Stimulated activated CD4-positive, alpha-beta T cell treated with anti-CD3 and anti-CD28 coated beads, TNF-alpha, amount 100 ng/mL, for 48 hours (primary cell): ENCODE measurements at places on chromosomes 6 and 20.

DNA sequence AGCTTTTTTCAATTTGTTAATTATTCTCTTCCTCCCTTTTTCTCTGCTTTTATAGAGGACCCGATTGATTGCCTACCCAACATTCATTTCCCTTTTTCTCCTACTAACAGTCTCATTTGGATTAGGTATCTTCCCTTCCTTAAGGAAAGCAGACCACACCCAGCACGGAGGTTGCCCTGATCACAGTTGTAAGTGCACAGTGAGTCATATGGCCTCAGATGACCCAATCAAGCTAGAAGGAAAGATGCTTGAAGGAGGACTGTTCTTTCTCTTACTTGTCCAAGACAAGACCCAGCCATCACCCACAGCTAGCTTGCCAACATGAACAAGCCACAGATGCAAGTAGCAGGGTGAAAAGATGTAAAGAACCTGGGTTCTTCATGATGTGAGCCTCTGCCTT, 518.6 kb downstream of the PKHD1 start:
- no peak for DNase-seq

DNA sequence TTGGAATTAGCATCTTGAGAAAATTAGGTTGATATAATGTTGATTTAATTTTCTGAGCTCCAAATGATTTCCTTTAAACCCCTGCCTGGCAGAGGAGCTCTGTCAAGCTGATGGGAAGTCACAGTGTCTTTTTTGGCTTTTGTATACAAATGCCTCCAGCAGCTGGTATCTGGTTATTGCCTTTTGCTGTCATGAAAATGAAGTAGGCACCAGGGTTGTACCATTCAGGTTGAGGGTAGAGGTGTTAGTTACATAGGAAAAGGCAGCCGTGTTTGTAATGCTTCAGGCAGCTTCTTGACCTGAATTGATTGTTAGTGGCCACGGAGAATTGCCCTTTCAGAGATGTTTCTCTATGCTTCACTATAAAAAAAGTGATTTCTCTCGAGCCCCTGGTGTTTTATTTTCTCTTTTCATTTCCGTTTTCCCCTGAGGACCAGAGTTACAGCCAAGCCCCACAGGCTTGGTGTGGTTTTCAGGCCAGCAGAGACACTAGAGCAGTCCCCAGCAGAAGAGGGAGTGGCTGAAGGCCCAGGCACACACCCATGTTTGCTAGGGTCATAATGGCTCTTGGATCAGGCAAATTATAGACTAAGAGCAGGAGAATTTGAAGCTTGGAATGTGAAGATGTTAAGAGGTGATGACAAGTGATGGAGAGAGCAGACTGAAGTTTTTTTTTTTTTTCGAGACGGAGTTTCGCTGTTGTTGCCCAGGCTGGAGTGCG, 21.6 kb downstream of the CMTR1 start:
- no peak for DNase-seq

DNA sequence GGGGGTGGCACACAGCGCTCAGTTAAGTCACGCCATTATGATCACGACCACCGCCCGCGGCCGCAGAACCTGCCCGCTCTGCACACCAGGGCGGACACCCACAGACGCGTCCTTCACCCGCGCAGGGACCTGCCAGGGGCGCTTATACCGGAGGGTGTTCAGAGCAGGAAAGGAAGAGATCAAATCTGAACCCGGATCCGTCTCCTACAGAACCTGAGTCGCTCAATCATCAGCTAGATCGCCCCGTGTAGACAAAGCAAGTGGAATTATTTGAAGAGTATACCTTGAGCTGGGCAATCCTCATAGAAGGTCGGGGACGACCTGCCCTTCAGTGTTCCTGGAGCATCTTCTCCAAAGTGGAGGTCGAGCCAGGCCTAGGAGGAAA, 14.4 kb upstream of the ZNF217 start:
- no peak for DNase-seq

DNA sequence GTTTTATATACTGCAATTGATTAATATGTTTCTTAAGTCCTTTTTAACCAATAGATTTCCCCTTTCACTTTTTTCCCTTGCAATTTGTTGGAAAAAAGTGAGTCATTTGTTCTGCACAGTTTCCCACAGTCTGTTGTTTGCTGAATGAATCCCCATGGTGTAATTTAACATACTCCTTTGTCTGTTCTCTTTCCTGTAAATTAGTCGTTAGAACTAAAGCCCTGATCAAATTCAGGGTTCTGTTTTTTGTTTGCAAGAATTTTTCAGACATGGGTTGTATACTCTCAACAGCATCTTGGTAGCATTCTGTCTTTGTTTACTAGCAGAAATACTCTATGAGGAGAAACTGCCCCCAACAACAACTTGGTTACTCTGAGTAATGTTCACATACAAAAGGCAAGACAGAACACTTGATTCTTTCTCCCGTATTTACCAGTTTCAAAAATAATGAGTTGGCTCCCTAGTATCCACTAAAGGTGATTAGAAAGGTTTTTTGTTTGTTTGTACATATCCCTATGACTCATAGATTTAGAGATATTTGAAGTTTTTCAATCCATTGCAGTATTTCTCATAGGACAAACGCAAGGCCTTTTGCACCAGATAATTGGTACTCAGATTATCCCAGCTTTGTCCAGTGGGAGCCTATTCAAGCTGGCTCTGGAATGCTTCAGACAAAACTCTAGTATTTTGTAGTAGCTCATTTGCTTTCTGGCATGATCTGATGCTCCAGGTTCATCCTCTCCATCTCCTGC, 16.5 kb downstream of the BLOC1S5 start:
- DNase-seq = no peak

DNA sequence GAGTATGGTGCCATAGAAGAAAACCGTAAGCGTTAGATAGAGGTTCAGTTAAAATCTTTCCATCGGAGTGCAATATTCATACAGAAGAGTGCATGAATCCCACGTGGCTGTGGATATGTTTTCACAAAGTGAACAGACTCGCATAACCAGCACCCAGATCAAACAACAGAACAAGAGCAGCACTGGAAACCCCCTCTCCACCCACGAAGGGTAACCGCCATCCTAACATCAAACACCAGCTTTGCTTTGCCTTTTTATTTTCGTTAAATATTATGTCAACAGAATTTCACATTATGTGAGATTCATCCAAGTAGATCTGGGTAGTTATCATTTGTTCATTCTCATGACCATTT, 4.7 kb downstream of the GTSF1L start:
- peak; percentile 19 for DNase-seq

DNA sequence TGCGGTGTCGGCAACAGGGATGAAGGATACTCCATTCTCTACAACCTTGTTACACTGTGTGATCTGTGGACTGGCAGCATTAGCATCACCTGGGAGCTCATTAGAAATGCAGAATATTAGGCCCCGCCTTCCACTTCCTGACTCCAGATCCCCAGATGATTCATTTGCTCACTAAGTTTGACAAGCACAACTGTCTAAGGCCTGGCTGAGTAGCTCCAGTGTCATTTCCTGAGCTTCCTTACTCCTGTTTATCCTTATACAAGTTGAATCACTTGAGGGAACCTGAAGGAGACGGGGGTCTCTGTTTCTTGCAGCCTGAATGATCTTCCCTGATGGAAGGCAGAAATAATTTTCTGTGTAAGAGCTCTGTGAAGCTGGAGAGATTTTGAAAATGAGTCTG, 32.7 kb upstream of the PROKR2 start:
- DNase-seq = no peak

DNA sequence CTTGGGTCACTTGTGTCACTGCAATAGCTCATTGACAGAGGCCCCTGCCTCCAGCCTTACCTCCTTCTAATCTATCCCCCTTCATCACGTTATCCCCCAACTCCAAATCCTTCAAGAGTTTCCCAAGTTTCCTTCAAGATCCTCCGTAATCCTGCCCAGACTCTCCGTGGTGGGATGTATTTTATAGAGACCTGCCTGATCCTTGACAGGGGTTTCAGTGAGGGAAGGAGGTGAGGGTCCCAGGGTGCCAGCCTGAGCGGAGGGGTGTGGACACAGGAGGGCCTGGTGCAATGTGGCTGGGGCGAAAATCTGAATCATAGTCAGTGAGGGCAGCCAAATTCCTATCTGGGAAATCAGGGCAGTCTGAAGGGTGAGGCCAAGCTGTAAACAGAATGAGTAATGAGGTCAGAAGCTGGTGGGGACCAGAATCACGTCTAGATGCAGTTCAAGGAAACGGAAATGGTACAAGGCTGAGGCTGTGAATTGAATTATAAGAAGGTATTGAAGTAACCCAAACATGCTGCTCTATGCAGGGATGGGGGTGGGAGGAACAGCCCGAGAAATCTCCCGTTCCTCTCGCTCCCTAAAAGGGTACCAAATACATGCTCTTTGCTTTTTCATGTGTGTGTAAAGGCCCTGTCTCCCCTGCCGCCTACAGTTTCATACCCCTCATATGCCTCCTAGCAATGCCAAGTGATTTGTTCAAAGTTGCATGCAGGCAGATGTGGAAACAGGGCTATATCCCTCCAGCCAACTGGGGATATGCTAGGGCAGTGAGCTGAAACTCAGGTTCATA, 35.4 kb upstream of the PIM1 start:
- no peak for DNase-seq

DNA sequence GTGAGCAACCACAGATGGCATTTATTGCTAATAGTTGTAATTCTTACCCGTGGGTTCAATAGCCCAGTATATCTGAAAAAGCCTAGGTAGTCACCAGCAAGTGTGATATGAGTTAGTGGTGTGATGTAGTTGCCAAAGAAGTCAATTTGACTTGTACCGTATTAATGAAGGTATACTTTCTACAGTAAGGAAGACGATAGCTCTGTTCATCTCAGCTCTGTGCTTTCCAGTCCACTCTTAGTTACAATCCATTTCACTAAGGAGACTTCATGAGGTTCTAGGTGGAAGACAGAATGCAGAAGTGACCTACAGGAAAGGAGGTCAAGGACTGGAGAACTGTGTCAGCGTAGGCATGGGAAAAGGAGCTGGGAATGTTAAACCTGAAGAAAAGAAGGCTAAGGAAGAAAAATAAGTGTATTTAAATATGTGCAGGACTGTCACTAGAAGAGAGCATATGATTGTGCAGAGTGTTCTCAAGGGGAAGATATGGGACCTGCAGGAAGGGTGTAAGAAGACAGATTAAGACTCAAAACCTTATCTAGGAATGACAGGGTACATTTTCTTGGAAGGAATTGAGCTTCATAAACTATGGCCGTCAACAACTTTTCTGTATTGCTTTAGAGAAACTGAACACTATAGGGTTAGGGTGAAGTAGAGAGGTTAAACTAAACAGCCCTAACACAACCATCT, 116.9 kb upstream of the SCGN start:
- no peak for DNase-seq

DNA sequence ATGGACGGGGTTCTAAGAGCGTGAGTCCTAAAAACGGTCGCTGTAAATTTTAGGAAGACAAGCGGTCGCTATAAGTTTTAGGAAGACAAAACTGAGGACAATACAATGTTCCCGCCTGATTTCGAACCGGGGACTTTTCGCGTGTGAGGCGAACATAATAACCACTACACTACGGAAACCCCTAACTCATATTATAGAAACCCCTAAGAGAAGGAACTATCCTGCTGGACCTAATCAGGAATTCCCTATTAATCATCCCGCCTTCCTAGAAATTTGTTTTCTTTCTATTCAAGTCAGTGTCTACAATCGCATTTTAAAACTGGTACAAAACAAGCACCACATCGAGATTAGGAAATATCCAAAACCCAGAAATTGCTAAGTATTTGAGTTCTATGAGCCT, 183.8 kb downstream of the OR2B2 start:
- DNase-seq = no peak

DNA sequence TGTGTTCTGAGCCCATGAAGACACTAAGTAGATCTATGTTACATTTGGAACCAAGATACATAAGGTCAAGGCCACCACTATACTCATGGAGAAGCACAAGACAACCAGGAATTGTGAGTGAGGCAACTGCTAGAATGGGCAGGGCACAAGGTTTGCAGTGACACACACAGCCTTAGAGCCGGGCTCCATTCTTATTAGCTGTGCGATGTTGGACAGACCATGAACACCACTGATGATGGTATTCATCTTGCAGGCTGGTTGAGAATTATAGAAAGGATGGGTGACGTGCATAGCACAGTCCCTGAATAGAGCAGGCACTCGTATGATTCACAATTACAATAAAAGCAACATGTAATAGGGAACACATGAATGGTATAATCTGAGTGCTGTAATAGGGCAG, 172.4 kb downstream of the GJA10 start:
- DNase-seq = no peak

- DNase-seq = no peak
These were observed 7.0 kb downstream of the UNC93A start for GRCh38 chr6:167298127-167298526.

- no peak for DNase-seq
These were observed 25.2 kb downstream of the TNFAIP3 start for GRCh38 chr6:137892271-137892708.

DNA sequence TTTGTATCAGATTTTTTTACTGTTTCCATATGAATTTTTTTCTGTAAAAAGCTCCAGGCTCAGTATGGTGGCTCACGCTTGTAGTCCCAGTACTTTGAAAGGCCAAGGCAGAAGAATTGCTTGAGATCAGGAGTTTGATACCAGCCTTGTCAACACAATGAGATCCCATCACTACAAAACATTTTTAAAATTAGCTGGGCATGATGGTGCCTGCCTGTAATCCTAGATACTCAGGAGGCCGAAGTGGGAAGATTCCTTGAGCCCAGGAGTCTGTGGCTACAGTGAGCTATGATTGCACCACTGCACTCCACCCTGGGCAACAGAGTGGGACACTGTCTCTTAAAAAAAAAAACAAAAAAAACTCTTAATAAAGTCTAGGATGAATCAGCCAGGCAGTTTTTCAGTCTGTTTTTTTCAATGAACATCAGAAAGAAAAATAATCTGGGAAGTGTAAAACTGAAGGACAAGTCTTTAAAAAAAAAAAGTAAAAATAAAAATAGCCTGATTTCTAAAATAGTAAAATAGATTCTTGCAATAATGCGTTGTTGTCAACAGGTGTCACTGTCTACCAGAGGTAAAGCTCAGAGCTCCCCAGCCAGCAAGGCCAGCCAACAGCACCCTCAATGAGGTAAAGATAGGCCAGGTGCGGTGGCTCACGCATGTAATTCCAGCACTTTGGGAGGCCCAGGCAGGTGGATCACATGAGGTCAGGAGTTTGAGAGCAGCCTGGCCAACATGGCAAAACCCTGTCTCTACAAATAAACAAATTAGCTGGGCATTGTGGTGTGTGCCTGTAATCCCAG, 9.3 kb upstream of the ATG5 start:
- DNase-seq = no peak

DNA sequence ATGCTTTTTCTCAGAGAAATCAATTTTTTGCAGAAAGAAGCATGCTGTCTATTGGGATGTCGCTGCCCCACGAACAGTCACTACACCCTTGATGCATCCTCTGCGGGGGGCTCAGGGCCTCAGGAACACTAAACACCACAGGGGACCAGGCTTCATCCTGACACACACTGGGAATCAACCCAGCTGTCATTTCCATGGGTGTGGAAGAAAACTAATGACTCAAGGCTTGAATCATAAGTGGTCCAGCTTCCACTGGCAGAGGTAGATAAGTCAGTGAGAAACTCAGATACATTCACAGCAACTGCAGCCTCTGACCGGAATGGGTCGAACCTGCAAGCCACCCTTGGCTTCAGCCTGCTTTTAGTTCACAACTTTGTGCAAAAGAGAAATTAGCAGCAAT, 81.3 kb upstream of the SPTLC3 start:
- DNase-seq = no peak
